ENCODE measurements at places on chromosomes 6 and 20.

GRCh38 chr6:106715922-106716321 lies 86.5 kb downstream of the QRSL1 start:
- no peak for DNase-seq

- DNase-seq = no peak
Measured at GRCh38 chr6:75711173-75711572, 37.9 kb upstream of the MYO6 start.

GRCh38 chr6:46419576-46420002 lies 71.7 kb downstream of the RCAN2 start:
- peak; percentile 49 for DNase-seq

- no peak for DNase-seq
Measured at GRCh38 chr6:43142101-43142500, 29.0 kb upstream of the SRF start.

- no peak for DNase-seq
Measured at GRCh38 chr6:143197377-143197776, 136.7 kb downstream of the AIG1 start.

- no peak for DNase-seq
Measured at GRCh38 chr6:26224940-26225847, 138.0 kb downstream of the HFE start.

DNA sequence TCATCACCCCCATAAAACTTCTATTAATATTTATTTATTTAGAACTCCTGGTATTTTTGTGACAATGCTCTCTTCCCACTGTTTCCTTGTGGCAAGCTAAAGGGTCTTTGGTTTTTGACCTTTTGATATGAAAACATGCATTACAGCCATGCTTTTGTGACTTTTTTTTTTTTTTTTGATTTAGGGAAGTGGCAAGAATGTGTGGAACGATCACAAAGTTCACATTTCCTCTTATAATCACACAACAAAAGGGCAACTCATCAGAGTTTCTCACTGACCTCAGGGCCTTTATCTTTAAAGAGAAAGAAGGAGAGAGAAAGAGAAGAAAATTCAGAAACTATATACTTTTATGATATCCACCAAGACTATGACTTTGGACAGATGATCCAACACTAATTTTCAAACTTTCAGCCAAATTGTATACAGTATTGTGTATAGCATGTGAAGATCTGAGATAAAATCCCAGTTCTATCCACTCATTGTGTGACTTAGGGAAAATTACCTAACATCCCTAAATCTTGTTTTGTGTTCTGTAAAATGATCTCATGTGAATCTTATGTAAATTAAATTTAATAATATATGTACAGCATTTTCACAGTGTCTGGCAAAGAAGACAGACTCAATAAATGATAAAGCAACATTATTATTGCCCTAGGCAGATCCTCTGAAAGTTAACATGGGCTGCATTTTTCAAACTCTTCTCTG lies 106.8 kb upstream of the MARCKS start:
- DNase-seq = no peak

DNA sequence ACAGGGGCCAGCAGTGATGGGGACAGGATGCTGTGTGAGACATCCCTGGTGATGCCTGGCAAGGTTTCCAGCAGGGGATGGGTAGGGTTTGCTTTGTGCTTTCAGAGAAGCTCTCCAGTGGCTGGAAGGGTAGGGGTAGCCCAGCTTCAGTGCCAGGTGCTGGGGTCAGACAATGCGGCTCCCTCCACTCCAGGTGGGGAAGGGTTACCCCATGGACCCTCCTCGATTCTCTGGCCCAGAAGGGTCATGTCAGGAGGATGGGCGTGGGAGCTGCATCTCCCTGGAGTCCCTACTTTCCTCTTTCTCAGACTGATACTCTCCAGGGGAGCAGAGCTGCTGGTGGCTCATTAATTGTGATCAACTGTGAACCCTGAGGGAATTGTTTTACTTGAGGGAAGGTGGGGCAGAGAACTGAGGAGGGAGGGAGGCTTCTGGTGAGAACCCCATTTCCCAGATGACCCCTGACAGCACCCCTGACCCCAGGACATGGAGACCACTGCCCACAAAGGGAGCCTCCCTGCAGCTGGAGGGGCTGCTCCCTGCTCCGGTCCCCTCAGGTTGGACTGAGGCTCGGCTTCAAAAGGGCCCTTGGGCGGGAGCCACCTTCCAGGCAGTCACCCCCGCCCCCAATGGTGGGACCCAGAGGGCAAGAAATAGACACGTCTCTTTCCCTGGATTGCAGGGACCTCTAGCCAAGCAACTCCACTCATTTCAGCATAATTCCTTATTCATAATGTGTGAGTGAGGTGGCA lies 100.9 kb upstream of the BHLHE23 start:
- DNase-seq = no peak

- DNase-seq = no peak
Measured at GRCh38 chr6:112188906-112189305, 65.5 kb downstream of the LAMA4 start.

- no peak for DNase-seq
Measured at GRCh38 chr6:21085211-21085610, 508.3 kb upstream of the SOX4 start.

- DNase-seq = no peak
Measured at GRCh38 chr6:100304575-100304974, 160.1 kb downstream of the SIM1 start.

GRCh38 chr20:23090147-23090546 lies 4.0 kb upstream of the CD93 start:
- no peak for DNase-seq

DNA sequence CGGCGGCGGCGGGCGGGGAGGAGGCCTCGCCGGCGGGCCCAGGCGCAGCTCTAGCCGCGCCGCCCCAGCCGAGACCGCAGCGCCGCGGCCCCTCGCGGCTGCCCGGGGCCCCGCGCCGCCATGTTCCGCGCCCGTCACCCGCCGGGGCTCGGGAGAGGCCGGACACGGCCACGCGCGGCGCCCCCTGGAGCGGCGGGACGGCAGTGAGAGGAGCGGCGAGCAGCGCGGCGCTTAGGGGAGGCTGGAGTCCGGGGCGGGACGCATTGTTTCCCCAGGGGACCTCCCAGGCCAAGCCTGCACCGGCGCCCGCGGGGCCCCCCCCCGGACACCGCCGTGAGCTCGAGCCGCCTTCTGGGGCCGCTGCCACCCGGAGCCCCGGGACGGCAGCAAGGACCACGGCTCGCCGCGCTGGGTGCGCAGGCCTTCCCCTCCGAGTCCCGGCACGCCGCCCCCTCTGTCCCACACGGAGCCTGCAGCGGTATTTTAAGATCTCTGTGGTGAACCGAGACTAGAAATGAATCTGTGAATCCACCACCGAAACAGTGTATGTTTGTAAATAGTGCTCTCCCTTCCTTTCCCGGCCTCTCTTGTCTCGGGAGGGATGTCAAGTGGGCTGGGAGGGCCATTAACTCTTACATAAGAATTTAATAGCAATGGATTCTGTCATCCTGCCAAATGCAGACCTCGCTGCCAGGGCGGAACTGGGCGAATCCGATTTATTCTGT lies 424 bp upstream of the KIF13A start:
- peak; percentile 93 for DNase-seq

GRCh38 chr6:67031451-67031850 lies 1324.4 kb upstream of the EYS start:
- DNase-seq = no peak

DNA sequence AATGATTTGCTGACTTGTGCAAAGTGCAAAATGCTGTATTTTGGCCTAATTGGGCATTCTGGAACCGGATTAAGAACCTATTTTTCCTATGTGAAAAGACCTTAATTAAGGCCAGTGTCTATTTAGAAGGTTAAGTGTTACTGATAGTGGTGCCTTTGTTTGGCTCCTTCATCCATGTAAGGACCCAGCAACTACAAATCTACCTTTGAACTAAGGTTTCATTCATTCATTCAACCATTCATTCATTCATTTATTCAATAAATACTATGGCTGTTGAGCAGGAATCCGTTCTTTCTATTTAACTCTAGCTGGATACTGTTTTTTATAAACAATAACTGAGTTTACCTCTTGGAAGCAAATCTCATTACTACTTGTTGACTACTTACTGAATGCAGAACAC lies 33.6 kb downstream of the MAPK14 start:
- DNase-seq = no peak

DNA sequence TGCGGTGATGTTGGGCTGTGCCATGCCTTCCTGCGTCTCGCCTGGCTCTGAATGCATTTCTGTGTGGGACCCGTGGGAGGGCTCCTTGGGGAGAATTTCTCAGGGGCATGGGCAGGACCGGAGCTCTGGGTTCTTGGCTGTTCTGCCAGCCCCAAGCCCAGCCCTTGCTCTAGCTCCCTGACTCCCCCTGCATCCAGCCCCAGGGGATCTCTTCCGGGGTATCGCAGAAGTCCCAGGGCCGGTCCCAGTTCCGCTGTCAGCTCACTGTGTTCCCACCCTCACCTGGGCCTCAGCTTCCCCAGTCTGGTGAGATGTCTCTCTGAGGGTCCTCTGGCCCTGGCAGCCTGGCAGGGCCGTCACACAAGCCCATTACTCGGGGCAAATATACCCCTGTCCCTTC lies 20.5 kb downstream of the SPDEF start:
- no peak for DNase-seq
